ENCODE measurements at places on chromosomes 12 and 14.

- DNase-seq, result no peak
These were observed 379.4 kb downstream of the ZFP36L1 start for GRCh38 chr14:68413509-68413908.

- DNase-seq, result no peak
These were observed 187.7 kb downstream of the TMTC3 start for GRCh38 chr12:88329833-88330232.

DNA sequence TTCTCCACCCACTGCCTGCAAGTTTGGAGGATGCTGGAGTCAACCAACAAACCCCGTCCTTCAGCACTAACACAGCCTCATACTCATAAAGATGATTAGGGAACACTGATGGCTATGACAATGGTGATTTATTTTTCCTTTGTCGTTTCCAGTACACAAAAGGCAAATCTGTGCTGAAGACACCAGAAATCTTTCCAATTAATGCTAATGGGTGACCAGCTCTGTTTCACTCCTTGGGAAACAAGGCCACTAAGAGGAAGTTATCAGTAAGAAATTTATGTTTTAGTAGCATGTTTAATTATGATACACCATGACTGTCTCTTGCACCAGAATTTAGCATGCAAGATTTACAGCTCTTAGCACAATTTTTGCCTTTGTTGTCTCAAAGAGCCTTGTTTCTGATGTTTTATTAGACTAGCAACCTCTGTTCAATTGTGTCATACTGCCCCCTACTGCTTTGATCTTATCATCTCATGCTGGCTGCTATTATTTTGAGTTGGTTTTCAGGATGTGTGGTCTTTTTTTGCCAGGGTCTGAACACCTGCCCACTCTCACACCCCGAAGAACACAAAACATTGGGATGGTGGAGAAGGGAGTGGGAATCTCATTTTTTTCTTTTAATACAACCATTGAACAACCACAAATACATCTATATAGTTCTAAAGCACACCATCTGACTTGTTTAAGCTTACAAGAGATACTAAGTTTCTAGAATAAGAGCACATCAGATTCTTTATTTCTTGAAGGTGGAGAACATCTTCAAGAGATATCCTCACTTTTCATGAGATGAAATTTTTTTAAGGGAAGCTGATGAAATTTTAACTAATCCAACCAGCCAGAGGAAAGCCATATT lies 160.9 kb downstream of the SPTSSA start:
- no peak for DNase-seq

DNA sequence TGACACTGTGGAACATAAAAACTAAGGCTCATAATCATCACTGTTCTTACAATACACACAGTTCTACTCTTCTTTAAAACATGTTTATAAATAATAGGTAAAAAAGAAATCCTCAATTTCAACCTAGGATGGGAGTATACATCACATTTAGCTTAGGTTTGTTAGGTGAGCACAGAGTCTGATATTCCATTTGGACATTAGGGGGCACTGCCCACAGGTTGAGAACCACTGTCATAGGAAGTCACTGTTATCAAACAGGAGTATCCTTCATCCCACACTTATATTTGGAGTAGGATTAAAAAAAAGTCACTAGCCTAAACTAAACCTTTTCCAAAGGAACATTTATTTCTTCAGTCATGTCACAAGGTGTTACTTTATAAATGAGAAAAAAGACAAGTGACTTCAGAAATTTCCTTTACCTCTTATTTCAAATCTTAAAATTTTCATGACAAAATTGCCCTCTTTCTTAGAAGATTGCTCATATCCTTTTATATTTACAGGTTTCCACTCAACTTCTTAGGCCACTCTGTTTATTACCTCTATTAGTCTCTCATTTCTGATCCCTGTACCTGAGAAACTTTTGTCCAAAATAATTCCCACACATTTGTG lies 240.6 kb downstream of the CPNE8 start:
- DNase-seq, result no peak

DNA sequence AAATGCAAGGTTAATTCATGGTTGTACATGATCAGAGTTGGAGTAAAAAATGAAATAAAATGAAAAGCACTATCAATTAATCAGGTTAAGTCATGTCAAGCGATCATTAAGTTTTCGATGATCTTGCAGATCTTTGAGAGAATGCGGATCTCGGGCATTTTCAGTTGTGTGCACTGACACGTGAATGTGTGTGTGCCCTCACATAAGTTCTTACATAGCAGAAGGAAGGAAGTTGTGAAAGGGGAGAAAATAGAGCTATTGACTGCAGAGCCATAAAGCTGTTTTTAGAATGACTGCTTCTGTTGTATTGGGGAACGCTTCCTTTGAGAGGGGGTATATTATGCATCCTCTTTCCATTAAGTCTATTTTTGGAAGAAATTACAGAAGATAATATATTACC lies 101.3 kb downstream of the HMGA2 start:
- DNase-seq, result no peak

- DNase-seq, result no peak
These were observed 151.1 kb downstream of the CALM1 start for GRCh38 chr14:90547968-90548367.

GRCh38 chr12:45720069-45720468 lies 9.4 kb upstream of the ARID2 start:
- no peak for DNase-seq

All from posterior vena cava (tissue), 2 donors.